ENCODE measurements at places on chromosomes 2 and 18.

DNA sequence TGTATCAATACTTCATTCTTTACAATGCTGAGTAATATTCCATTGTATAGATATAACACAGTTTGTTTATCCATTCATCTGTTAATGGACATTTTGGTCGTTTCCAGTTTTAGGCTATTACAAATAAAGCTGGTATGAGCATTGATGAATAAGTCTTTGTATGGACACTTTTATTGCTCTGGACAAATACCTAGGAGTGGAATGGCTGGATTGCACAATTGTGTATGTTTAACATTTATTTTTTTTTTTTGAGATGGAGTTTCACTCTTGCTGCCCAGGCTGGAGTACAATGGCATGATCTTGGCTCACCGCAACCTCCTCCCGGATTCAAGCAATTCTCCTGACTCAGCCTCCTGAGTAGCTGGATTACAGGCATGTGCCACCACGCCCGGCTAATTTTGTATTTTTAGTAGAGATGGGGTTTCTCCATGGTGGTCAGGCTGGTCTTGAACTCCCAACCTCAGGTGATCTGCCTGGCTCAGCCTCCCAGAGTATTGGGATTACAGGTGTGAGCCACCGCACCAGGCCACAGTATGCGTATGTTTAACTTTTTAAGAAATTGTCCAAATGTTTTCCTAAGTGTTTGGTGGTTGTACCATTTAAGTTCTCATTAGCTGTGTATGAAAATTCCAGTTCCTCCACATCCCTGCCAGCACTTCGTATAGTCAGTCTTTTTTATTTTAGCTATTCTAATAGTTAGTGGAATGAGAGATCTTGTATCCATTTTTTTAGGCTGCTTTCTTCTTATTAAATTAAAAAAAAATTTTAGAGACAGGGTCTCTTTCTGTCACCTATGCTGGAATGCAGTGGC lies 194.9 kb upstream of the HAAO start:
- no peak for DNase-seq

DNA sequence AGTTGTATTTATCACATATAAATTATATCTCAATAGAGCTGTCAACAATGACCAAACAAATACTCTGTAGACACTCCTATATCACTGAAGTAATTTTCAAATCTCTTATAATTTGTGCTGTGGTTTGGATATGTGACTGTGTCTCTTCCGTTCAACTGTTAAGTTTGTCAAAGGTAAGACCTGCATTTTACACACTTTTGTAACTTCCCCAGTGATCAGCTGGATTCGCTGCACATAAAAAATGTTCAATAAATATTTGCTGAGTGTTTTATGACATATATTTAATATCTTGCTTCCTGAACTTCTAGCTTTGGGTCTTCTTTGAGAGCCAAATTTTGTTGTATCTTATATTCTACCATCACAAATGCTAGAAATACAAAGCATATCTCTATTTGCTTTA lies 57.3 kb upstream of the ROCK1 start:
- no peak for DNase-seq

- DNase-seq, result no peak
These were observed 62.3 kb upstream of the ACYP2 start for GRCh38 chr2:54052825-54053718.

GRCh38 chr2:133092571-133092970 lies 422.6 kb upstream of the LYPD1 start:
- DNase-seq, result no peak

DNA sequence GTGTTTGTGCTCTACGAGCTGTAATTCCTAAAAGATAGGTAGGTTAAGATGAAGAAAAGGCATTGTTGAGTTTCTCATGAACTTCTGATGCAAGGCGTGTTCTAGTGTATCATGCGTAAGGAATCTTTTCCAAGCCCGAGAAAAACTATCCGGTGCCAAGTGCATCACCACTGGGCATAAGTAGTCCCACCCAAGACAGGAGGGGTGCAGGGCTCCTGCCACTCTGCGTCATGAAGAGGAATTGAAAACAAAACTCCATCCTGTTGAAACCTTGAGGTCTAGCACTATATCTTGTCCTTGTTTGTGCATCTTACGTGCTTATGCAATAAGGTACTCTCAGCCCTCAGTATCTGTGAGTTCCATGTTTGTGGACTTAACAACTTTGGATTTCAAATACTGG lies 45.7 kb downstream of the RAB31 start:
- no peak for DNase-seq
